Naive thymus-derived CD8-positive, alpha-beta T cell (primary cell): ENCODE measurements at places on chromosomes 2 and 18.

DNA sequence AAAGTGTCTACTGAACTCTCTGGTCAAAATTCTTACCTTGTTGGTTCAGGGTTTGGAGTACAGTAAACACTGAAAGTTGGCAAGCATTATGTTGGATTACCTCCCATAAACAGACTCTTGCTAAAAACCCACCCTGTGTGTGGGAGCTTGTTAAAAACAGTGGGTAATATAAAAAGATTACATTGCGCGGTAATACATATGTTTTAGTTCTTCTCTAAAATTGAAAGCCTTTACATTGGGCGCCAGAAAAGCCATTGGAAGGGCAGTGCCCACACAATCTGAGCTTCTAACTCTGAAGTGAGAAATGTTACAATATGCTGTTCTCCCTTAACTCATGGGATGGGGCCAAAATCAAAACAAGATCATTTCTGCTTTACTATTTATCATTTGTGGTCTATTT, 510.7 kb downstream of the CNTNAP5 start:
- DNase-seq: no peak

DNA sequence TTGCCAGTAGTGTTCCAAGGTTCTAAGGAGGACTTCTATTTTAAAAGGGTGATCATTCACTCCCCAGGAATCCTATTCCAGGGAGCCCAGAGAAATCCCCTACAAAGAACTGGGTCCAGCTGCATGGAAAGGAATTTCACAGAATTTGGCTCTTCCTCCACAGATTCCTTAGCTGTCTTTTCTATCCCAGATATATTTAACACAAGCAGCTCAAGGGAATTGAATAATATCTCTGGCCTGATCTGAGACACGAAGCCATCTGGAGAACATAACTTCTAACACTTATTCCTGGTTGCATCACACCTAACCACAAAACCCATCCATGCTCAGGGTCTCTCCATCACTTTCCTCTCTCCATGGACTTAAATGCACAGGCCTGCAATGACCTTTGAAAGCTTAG, 306.7 kb upstream of the ACVR2A start:
- DNase-seq: no peak

DNA sequence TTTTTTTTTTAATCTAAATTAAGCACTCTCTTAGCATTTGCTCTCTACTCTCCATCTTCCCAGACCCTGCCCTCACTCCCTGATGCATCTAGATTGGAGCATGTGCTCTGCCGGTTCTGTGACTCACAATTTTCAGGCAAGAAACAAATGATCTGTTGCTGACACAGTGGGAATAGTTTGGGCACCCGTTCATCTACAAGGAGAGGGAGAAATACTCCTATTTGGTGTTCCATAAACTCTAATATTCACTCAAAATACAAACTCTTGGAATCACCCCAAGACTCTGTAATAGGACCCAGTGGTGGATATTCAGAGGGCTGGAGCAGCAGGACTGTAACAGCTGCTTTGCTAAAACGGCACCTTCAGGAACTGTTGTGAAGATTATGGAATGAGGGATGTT, 37.1 kb upstream of the LINC00305 start:
- DNase-seq: no peak

DNA sequence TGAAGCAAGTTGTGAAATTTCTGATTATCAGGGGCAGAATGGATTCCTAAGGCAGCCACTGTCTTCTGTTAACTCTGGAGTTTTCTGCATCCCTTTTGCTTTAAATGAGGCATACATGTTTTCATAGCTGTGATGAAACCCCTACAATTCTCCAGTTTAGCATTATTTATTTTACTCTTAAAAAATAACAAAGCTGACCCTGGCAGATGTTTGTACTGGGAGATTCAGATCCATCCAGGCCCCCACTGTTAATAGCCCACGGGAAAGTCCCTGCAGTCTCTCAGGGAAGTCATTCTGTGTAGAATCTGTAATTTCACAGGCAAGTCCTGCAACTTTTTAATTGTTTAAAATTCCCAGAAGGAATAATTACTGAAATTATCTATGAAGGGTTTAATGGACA, 353 bp upstream of the SULT1C4 start:
- no peak for DNase-seq

DNA sequence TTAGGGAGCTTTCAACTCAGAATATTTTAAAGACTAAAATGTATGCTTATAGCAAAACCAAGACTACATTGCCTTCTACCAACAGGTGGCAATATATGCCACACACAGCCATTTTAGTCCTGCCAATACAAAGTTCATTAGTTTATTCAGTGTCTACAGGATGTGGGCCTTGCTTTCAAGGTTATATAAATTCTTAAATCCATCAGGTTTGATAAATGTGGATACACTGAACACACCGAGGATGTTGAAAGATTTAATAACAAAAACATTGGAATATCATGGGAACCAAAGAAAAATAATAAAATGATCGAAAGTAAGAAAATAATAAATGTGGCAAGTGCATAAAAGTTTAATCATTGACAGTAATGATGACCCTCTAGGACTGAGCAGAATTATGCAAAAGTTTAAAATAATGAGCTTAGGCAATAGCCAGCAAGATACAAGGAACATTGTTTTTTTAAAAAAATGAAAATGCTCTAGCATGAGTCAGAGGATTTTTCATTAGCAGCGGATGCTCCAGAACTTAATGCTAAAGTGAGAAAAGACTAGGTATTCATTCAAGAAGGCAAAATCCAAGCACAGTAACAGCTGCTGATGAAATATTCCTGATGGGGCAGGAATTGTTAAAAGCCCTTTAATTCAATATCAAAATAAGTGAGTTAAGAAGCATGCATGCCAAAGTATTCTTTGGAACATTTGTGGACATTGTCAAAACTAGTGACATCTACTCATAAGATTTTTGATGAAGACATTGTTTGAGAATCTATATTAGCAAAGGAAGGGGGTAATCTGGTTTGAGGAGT, 14.2 kb downstream of the SCN9A start:
- no peak for DNase-seq

DNA sequence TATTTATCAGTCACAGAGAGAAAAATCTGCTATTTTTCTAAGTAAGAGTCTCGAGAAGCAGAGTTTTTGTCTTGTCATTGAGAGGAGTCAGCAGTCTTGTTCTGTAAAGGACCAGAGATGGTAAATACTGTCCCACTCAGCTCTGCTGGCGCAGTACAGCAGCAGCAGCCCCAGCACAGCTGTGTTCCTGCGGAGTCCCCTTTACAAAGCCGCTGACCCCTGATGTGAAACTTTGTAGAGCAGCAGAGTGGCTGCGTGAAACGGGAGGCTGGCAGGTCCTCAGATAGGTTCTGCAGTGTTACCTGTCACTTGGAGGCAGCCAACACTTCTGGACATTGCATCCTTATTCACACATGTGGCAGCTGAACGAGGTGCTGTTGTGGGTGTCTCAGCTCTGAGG, 45.2 kb downstream of the TMEM185B start:
- no peak for DNase-seq

DNA sequence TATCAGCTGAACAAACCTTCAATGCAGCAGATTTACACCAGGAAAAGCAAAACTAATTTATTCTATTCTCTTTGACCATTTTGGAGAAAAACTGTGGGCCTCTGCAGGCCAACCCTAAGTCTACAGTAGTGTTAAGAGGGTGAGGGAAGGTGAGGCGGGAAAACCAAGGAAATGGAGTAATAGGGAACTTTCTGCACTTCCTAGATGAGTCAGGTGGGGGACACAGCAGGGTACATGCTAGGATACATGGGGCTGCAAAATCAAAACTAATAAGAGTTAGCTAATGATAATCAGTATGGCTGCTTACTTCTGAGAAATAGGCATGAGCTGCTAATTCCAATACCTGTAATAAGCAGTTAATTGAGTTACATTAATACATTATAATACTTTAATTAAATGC, 66.0 kb upstream of the PGAP1 start:
- no peak for DNase-seq

DNA sequence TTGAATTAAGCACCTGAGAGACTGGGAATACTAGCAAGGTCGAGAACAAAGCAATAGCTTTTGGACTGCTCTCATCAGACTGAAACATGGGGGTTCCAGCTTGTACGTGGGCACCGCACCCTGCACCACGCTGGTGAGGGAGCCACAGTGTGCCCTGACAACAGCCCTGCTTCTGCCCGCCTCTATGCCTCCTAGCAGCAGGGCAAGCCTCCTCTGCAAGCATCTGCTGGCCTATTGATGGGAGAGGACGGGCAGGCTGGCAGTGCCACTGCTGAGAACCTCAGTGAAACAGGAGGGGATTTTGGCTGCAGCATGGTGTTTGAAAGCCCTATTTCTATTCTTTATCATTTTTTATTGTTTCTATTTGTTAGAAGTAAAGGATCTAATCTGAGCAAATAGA, 146.1 kb upstream of the OTOS start:
- DNase-seq: no peak

DNA sequence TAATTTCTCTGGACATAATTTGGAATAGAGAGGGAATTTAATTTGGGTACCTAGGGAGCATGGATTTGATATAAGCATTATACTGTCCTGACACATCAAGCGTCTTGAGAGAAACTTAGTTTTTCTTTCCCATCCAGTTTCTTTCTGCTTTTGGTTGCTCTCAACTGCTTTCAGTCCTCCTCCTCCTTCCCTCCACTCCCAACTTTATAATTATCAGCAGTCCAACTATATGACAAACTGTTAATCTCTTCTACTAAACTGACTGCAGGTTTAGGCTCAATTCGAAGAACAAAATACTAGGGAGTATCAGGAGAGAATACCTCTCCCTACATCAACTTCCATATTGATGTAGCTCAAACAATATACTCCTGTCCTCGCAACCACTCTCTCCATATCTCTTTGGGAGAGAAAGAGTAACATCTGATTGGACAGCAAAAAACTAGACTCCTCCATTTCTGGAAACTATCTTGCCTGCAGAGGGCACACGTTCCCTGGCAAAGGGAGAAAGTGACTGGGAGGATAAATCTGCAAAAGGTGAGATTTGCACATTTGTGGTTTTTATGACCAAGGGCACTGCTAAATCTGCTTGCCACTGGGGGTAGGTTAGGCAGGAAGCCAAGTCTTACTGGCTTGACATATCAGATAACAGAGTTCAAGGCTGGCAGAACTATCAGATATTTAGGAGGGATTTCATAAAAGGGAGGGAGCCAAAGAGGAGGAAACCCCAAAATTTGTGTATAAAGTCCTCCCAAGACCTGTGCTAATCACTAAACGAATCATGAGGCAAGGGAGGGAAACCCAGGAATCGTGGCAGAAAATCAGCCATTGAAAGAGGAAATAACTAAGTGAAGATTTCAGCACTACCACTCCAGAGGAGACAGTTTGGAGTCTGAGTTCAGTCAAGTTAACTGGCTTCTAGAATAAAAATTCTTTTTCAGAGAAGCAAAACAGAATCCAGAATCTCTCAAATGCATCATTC, 40.0 kb downstream of the ICA1L start:
- DNase-seq: no peak

- no peak for DNase-seq
Observed at GRCh38 chr18:79949697-79950487, 1.6 kb downstream of the SLC66A2 start.

DNA sequence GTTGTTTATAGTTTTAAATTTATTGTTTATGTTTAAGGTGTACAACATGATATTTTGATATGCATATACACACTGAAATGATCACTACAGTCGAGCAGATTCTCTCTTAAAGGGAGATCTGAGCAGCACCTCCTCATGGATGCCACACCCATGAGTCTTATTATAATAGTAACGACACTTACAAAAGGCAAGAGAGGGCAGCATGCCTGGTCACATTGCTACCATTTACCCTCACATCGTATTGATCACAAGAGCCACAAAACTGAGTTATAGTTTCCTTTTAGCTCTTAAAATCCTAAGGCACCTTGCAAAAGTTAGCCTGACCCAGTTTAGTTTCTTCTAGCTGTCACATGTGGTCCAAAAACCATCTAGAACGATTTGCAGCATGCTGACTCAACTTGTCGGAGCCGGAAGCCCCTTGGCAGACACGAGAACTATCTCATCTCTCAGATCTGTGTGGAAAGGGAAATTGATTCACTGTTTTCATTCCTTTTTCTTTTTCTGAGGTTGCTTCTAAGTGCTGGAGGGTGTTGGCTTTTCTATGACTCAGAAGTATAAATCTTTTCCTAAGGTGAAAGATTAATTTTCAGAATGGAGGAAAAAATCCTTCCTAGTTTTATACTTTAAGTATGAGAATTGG, 85.3 kb downstream of the CDC42EP3 start:
- DNase-seq: peak; percentile 50

DNA sequence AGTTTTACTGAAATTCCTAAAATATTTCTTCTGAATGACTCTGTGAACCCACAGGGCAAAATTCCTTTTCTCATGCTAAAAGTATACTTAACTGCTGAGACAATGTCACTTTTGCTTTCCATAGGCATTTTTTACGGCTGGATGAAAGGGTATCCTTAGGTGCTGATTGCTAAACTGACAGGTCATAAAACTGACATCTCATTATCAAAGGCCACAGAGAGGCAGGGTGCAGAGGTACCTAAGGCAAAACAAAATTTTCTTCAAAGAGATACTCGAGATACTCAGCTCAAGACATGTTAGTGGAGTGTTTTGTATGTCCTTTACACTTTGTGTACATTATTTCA, 62.0 kb upstream of the WDR75 start:
- no peak for DNase-seq

DNA sequence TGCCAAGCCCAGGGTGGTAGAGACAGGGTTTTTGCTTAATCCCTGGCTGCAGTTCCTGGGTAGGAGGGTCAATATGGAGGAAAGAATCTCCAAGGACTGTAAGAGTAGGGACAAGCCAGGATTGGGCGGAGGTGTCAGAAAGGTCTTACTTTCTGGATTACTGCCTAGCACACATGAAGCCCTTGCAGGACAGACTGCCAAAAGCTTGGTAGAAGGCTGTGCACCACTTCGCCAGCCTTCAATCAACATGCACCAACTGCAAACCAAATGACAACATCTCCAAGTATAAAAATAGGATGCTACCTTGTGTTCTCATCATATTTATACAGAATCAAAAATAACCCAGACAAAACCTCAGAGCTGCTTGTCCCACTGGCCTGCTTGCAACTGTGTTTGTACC, 3.7 kb downstream of the ZNF142 start:
- no peak for DNase-seq

- no peak for DNase-seq
Observed at GRCh38 chr18:58662118-58662517, 9.1 kb upstream of the MALT1 start.

- no peak for DNase-seq
Observed at GRCh38 chr2:179274749-179275148, 10.1 kb upstream of the SESTD1 start.

DNA sequence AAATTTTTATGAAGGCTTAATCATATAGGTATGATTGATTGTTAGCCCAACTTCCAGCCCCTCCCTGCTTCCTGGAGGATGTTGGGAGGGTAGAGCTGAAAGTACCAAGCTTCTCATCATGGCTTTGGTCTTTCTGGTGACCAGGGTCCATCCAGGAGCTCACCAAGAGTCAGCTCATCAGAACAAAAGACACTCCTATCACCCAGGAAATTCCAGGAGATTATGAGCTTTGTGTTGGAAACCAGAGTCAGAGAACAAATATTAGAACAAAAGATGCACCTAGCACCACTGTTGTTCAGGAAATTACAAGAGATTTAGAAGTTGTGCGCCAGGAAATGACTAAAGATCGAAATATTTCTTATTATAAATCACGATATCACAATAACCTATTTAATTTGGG, 119.9 kb upstream of the THUMPD2 start:
- no peak for DNase-seq
